CD8-positive, alpha-beta T cell (primary cell): ENCODE measurements at places on chromosomes 13 and 19.

GRCh38 chr19:3397266-3398022 is 31.1 kb downstream of the NFIC start:
- no peak for DNase-seq

- no peak for DNase-seq
Measured at GRCh38 chr19:16654627-16655026, 5.3 kb downstream of the SMIM7 start.

- DNase-seq: no peak
Measured at GRCh38 chr19:812747-813218, 9.0 kb downstream of the PLPPR3 start.

DNA sequence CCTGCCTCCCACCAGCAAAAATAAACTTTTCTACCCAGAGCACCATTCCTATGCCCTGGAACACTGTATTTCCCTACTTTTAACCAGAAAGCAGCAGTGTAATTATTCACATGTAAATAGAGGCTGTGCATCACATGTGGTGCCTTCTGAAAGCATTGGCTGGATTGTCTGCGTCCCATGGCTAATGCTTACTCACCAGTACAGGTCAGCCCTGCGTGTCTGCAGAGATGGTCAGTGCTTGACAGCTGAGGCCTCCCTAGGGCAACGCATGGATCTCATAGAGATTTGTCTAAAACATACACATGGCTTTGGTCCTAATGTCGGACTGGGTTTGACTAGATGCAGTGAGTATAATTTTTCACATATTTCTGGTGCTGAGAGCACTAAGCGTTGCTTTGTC is 64.2 kb downstream of the DPY19L3 start:
- DNase-seq: no peak

DNA sequence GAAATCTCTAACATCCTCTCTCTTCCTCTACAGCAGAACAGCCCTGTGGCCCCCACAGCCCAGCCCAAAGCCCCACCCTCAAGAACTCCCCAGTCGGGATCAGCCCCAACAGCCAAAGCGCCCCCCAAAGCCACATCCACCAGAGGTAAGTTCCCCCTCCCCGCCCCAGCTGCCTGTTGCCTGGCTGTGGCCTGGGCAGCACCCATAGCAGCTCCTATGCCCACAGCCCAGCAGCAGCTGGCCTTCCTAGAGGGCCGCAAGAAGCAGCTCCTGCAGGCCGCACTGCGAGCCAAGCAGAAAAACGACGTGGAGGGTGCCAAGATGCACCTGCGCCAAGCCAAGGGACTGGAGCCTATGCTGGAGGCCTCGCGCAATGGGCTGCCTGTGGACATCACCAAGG is 14.5 kb downstream of the CC2D1A start:
- DNase-seq: no peak

DNA sequence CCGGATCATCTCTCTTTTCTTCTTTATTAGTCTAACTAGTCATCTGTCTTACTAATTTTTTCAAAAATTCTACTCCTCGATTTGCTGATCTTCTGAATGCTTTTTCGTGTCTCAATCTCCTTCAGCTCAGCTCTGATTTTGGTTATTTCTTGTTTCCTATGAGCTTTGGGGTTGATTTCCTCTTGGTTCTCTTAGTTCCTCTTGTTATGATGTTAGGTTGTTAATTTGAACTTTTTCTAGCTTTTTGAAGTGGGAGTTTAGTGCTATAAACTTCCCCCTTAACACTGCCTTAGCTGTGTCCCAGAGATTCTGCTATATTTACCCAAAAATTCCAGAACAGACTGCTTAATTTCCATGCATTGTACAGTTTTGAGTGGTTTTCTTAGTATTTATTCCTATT is 3.4 kb downstream of the FCAR start:
- DNase-seq: no peak

DNA sequence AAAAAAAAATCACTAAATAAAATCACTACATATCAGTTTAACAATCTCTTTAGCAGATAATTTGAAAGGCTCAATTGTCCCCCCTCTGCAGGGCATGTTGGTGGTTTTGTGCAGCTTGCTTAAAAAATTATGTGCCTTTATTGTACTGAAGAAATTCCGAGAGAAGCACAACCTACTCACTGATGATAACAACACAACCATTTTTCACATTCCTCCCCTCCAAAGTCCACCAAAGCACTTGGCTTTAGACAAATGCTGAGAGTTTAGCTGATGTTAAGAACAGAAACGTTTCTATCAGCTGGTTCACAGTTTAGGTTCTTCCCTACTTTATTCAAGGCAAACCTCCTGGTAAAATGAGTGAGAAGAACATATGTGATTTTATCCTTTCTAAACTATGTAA is 923 bp downstream of the DOCK9 start:
- DNase-seq: no peak

DNA sequence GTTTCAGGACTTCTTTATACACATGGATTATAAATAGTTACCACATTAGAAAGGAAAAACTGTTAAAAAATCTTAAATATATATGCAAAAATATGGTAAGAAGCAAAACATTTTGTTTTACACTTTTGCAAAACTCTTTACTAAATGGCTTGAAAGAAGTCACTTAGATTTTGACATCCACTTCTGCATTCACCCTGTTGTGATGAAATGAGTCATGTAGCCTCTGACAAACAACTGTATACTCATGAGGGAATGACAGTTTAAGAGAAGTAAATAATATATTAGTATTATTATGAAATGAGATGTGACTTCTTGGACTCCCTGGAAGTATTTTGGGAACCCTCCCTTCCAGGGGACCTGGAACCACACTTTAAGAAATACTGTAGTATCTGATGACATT is 275.6 kb downstream of the DACH1 start:
- DNase-seq: no peak

- no peak for DNase-seq
Measured at GRCh38 chr19:38384209-38385027, 3.4 kb downstream of the GGN start.

DNA sequence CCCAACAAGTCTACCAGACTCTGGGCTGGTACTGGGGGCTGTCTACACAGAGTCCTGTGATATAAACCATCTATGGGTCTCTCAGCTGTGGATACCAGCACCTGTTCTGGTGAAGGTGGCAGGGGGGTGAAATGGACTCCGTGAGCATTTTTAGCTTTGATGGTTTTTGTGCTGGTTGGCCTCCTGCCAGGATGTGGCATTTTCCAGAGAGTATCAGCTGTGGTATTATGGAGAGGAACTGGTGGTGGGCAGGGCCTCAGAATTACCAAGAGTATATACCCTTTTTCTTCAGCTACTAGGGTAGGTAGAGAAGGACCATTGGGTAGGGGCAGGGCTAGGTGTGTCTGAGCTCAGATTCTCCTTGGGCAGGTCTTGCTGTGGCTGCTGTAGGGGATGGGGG is 1920.9 kb upstream of the PCDH20 start:
- no peak for DNase-seq

DNA sequence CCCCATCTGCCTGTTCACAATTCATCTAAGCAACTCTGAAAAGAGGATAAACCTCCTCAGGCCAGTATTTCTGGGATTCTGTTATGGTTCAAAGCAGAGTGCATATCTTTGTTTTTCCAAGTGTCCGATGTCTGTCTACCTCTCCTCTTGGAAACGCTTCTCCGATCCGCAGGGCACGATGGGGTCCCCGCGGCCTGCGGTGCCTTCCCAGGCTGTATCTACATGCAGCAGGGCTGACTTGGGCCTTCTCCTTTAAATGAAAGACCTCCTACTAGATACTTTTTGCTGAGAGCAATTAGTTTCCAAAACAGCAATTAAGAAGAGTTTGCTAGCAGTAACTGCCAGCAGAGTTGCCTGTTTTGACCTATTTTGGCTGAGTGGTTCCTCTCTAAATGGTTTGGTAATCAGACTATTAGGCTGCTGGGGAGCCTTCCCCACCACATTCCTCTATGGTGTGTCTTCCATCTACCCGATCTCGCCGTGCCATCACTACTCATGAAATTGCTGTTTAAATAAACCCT is 23.5 kb downstream of the COL4A2 start:
- DNase-seq: no peak

DNA sequence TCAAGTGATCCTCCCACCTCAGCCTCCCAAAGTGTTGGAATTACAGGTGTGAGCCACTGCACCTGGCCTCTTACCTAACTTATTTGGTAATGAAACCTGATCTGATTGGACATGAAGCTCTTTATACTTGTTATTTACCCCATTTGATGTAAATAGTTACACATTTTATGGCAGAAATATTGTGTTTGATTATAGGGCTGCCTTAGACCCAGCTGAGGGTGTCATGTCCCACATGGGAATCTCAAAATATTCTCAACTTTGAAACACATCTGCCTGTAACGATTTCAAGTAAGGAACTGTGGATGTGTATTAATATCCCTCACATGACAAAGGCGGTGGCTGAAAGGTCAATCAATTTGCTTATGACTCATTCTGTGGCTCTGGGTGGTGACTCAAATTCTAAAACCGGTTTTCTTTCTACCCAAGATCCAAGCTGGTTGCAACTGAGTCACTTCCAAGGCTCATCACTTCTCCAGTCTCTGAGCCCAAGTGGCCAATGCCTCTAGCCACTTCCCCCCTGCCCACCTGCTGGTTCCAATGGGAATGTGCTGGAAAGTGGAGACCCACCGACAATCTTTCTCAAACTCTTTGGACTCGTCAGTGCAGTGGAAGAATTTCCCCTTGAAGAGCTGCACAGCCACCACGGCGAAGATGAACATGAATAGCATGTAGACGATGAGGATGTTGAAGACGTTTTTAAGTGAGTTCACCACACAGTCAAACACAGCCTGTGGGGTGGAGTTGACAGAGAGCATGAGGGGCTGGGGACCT is 110.9 kb downstream of the IER2 start:
- no peak for DNase-seq

DNA sequence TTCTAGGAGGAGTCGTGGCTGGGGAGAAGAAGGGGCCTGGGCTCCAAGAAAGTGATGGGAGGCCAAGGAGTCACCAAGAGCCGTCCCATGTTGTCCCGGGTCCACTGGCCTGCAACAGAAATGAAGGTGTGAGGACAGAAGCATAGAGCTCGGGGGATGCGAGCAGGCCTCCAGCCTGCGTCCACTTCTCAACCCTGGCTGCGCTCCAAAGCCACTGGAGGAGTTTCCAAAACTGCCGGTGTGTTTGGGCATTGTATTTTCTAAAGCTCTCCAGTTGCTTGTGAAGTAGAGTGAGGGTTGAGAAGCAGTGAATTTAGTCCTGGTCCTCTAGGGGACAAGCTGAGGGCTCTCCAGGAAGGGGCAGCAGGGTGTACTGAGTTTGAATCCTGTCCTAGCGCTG is 13.0 kb downstream of the FFAR2 start:
- no peak for DNase-seq

DNA sequence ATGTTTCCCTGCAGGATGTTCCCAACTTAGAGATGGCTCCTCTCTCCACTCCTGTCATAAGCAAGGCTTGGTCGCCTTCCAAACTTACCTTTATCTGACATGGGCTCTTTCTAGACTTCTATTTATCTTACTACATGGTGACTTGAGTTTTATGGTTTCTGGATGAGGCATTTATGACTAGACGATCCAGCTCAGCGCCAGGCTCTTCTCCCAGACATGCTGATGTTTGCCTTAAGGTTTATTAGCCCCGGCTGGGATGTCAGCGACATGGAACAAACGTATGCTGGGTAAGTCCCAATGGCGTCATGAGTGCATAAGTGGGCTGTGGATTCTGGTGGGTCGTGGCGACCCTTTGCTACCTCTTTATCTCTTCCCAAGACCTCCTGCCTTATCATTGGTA is 39.8 kb upstream of the SLC15A1 start:
- no peak for DNase-seq

- DNase-seq: peak; percentile 44
Measured at GRCh38 chr19:5585461-5586299, 17.9 kb upstream of the TINCR start.
